ENCODE measurements at places on chromosomes 16 and 17.

GRCh38 chr17:80113033-80113484 lies 11.7 kb downstream of the GAA start:
- H3K36me3 ChIP-seq: peaks cover 4% of the 10 kb centered on the region
- no peaks in the 10 kb centered on the region for H3K4me1 ChIP-seq
- H3K4me3 ChIP-seq: no peak overlapping the region
- no peak overlapping the region for H3K27ac ChIP-seq
- H3K27me3 ChIP-seq: no peaks in the 10 kb centered on the region

DNA sequence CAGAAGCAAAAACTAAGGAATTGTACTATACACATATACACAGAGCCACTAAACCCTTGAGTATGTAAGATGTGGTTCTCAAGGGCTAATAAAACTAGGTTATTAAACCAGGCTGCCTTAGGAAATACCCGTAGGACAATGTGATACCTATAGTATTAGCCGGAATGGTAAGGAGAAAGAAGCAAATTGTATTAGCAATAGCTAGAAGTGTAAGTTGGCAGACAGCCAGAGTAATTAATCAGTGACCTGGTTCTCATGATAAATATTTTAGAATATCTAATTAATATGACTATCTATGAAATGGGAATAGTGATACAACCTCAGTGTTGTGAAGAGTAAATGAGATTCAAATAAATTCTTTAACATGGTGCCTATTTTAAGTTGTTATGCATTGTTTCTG lies 18.6 kb downstream of the GDPD1 start:
- H3K4me1 ChIP-seq: no peaks in the 10 kb centered on the region
- H3K36me3 ChIP-seq: no peaks in the 10 kb centered on the region
- no peak overlapping the region for H3K4me3 ChIP-seq
- no peak overlapping the region for H3K27ac ChIP-seq
- H3K27me3 ChIP-seq: no peaks in the 10 kb centered on the region

- H3K4me3 ChIP-seq: peak within 1 kb of the TSS; percentile 26
- H3K27me3 ChIP-seq: peaks cover 21% of the 10 kb centered on the region
- no peaks in the 10 kb centered on the region for H3K36me3 ChIP-seq
These were observed at the start of gene MT1G for GRCh38 chr16:56667581-56668571. MT1G (minus strand) TSS chr16:56668065; CDS start chr16:56667993, 72 bp downstream.

GRCh38 chr17:65170839-65171238 lies 33.7 kb downstream of the RGS9 start:
- H3K27ac ChIP-seq: no peak overlapping the region
- H3K4me1 ChIP-seq: peaks cover 5% of the 10 kb centered on the region

DNA sequence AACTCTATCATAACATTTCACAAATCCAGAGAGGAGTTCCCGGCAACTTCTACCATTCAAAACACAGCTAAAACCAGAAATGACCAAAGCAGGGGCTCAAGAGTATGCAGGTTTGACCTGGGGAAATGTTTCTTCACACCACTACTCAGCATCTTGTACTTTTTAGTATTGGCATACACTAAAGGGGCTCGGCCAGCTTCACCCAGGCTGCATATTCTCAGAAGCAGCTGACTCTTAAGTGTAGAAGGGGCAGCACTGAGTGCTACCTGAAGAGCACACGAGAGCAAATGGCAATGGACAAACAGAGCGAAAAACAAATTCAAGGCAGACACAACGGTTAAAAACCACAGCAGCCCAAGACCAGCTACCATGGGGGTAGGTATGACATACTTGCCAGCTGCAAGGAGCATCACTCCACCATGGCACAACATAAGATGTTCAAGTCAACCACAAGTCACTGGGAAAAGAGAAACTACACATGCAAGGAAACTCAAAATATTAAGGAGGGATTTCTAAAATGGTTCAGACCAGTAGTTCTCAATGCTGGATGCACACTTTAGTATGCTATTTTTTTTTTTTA lies 34.4 kb downstream of the N4BP1 start:
- H3K4me3 ChIP-seq: no peak overlapping the region
- no peaks in the 10 kb centered on the region for H3K27me3 ChIP-seq
- H3K36me3 ChIP-seq: no peaks in the 10 kb centered on the region
- no peak for DNase-seq

- H3K4me3 ChIP-seq: no peak overlapping the region
- H3K4me1 ChIP-seq: peaks cover 33% of the 10 kb centered on the region
- no peak for DNase-seq
- no peaks in the 10 kb centered on the region for H3K36me3 ChIP-seq
- no peak overlapping the region for H3K27ac ChIP-seq
These were observed 7.1 kb downstream of the TBX4 start for GRCh38 chr17:61459142-61459809.

DNA sequence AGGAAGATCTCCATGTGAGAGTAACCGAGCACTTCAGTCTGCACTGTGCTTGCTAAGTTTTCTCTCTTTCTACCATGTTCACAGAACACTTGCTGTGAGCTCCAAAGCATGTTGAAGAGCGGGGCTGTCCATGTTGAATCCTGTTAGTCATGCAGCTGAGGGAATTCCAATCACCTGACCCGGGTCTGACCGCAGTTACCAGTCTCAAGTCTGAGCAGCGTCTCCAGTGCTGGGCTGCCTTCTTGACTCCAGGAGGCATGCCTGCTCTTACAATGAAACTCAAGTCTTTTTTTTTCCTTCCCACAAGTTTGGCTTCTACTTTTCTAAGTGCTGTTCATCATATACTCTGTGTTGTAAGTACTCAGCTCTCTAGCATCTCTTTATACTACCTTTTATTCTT lies 44.3 kb downstream of the HOXB1 start:
- H3K4me3 ChIP-seq: no peak overlapping the region
- H3K4me1 ChIP-seq: no peaks in the 10 kb centered on the region
- H3K36me3 ChIP-seq: no peaks in the 10 kb centered on the region

- H3K4me3 ChIP-seq: no peak overlapping the region
- no peaks in the 10 kb centered on the region for H3K27me3 ChIP-seq
These were observed 11.0 kb downstream of the SGCA start for GRCh38 chr17:50176559-50177357.

DNA sequence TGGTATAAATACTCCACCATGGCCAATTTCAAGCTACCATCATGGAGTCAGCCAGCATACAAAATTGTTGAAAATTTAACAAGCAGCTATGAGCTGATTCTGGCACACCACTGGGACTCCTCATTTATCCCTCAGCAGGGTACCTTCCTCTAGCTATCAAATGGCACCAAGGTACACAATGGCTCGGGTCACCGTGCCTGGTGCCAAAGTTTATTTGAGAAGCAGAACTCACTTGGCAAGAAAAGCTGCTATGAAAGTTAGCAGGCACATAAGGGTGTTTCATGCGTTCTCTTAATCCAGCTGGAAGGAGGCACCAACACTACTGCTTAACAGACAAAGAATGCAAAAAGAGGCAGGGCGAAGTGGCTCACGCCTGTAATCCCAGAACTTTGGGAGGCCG lies 51.6 kb downstream of the IKZF3 start:
- DNase-seq: no peak
- no peaks in the 10 kb centered on the region for H3K27me3 ChIP-seq
- H3K4me3 ChIP-seq: no peak overlapping the region
- no peaks in the 10 kb centered on the region for H3K36me3 ChIP-seq

DNA sequence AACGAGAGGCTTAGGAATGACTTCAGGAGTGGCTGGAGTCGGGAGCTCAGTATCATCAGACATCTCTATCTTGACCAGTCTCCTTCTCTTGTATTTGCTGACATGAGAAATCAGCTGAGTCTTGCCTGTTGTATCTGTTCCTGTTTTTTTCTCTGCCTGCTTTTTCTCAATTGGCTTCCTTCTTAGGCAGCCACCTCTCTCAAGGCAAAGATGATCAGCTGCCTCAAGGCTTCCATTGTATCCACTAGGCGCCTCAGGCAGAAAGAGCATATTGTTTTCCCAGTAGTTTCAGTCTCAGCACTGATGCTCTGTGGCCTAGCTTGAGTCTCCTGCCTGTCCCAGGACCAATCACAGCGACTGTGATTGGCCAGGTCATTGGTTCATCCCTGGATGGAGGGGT lies 306.2 kb downstream of the CPPED1 start:
- DNase-seq: no peak
- no peaks in the 10 kb centered on the region for H3K27me3 ChIP-seq
- no peak overlapping the region for H3K4me3 ChIP-seq
- no peaks in the 10 kb centered on the region for H3K4me1 ChIP-seq
- no peak overlapping the region for H3K27ac ChIP-seq

- H3K36me3 ChIP-seq: no peaks in the 10 kb centered on the region
- H3K4me1 ChIP-seq: no peaks in the 10 kb centered on the region
- H3K27ac ChIP-seq: no peak overlapping the region
- no peak overlapping the region for H3K4me3 ChIP-seq
These were observed 786.1 kb downstream of the KCNJ2 start for GRCh38 chr17:70955441-70955840.

- H3K27me3 ChIP-seq: no peaks in the 10 kb centered on the region
- no peak overlapping the region for H3K27ac ChIP-seq
- H3K36me3 ChIP-seq: no peaks in the 10 kb centered on the region
- no peak overlapping the region for H3K4me3 ChIP-seq
These were observed 76.9 kb downstream of the CYB561 start for GRCh38 chr17:63369233-63369632.

Measured in heart left ventricle (tissue), 16 donors.